ENCODE measurements at places on chromosomes 3 and 15.
A peak's percentile ranks its signal among the peaks of the same experiment; 100 is the strongest.

DNA sequence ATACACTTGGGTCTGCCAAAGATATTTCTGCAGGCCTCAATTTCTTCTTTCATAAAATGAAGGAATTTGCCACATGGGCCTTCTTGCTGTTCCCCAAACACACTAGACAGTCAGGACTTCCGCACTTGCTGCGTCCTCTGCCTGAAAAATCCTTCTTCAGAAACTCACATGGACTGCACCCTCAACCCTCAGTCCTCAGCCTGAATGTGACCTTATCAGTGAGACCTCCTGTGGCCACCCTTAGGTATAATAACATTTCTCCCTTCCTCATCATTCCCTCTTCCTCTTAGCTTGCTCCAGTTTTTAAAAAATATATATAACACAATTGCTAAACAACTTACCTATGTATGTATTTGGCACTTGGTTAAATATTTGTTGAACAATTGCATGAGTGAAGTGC lies 257.5 kb downstream of the MFSD1 start:
- no peak for DNase-seq

DNA sequence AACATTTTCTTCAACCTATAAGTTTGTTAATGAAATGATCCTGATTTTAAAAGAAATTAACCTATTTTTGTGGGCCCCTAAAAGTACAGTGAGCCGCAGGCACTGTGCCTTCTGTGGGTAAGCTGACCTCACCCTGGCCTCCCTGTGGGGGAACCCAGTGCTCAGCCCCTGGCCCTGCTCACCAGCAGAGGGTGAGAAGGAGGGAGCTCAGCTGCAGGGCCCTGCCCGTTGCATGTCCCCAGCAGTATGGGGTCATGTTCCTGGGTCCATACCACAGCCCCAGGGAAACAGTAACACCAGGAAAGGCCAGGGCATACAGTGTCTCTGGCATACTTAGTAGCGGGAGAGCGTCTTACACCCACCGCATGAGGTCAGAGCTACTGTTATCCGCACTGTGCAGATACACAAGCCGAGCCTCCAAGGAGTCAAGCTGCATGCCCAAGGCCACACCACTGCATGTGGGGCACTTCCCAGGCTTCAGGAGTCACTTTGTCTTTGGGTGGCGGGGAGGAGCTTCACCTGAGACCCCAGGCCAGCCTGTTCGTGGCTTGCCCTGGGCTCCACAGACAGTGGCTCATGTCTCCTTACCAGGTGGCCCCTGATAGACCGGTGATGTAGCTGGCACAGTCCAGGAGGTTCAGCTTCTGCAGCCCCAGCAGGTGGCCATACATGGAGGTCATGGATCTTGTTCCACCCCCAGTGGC lies 22.6 kb upstream of the EHD4 start:
- no peak for DNase-seq

- no peak for DNase-seq
Observed at GRCh38 chr15:62791694-62792093, 250.9 kb upstream of the TPM1 start.

DNA sequence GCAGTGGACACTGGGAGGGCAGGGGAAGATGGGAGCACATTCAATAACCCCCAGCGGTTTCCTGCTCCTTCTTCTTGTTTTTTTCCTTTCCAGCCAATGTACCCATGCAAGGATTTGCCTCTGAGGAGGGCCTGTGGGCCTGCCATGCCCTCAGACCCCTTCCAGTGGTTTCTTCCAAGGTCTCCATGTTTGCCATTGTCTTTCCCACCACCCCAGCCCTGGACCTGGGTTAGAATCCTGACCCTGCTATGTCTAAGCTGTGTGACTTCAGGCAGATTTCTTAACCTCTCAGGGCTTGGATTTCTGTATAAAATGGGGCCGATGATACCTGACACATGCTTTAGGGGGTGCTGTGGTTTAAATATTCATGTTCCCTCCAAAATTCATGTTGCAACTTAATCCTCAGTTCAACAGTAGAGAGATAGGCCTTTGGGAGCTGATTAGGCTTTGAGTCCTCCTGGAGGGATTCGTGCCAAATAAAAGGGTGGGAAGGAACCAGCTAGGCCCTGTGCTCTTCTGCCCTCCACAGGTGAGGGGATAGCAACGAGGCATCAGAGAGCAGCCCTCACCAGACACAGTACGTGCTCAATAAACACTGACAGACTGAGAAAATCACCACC lies 46.3 kb upstream of the FLNB start:
- DNase-seq: peak; percentile 79

GRCh38 chr15:64447536-64448315 lies 12.7 kb upstream of the ZNF609 start:
- DNase-seq: peak; percentile 59

DNA sequence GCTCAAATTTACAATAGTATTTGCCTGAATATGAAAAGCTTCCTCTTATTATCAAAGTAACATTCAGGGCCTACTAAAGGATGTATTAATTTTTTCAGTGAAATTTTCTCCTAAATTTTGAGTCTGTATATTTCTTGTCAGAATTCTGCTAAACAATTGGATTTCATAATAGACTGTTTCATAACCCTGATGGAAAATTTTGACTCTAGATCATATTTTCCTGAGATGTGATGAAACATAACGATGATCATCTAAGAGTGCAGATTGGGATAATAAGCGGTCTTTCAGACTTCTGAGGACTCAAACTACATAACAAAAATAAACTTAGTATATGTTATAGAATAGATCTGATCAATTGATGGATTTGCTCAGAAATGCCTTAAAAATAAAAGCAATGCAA lies 574.5 kb upstream of the TBL1XR1 start:
- no peak for DNase-seq

- peak; percentile 33 for DNase-seq
Observed at GRCh38 chr15:67240235-67241131, 14.0 kb downstream of the AAGAB start.

DNA sequence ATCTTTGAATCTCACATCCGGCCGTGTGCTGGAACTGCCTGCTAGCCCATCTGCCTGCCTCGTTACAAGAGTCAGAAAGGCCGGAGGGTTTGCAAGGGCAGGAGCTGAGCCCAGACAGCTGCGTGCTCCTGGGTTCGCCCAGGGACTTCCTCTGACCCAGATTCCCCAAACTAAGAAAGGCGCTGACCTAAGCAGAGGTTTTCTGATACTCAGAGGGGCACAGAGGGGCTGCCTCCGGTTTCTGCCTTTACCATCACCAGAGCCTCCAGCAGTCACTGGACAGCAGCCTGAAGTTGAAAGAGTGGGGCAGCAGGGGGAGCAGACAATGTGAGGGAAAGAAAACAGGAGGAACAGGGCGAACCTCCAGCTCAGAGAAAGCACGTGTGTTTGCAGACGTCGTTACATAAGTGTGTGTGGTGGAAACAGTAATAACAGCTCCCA lies 33.4 kb upstream of the RAD18 start:
- peak; percentile 13 for DNase-seq

- peak; percentile 3 for DNase-seq
Observed at GRCh38 chr3:7205535-7205934, 344.6 kb downstream of the GRM7 start.

DNA sequence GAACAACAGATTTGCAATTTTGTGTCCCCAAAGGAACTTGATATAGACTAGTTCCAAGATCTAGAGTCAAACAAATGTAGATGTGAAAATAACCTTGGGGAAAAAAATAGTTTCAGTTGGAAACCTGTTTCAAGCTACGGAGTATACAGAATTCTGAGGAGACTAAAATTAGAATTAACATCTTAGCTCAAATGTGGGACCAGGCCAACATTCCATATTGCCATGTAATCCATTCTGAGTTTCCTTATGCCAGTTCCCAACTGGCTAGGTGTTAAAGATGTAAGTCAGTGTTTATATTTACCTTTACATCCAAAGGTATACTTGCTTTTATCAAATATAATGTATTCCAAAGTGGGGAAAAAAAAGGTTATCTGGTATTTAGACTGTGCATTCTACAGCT lies 76.3 kb downstream of the UBE3A start:
- no peak for DNase-seq

DNA sequence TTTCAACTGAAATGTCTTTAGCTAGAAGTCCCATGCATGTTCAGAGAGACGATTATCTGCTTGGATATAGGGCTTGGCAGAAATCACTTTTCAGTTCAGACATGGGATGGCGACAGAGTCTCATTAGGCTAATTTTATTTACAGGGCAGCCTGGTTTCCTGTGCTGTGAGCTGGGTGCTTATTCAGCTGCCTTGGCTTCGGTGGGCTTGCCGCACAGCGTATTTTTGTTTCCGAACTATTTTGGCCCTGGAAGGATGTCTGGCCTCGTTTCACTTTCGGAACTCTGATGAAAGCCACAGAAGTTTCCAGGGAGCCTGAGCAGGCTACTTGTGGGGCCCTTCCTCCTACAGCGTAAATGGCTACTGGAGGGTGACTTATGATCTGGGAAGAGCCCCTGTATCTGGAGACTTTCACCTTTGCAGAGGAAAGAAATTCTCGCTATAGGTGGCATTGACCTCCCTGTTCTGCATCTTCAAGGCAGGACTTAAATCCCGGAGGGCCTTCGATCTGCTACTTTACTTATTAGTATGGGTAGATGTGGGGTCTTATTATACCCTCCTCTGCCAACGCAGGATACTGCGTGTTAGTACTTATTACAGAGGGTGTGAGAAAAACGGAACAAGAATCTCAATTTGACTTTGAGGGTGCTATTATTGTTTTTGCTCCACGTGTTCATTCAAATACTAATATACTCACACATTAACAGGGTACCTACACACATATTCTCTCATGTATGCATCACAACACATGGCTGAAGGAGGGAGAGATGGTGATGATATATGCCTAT lies 364.0 kb upstream of the RBMS3 start:
- peak; percentile 59 for DNase-seq

DNA sequence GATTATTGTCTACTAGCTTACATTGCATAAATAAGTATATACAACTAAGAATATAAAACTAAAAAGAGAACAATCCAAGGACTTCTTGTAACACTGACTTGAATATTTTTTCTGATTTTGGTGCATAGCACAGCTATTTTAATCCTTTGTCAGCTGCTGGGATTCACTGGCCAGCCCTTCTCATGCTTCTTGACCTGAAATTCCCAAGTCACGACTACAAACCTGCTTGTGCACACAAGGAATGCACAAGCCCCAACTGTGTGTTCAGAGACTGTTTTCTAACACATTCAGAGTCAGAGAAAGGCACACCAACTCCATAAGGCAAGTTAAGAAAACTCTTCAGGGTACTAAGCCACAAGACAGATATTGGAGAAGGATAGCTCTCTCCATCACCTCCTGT lies 80.9 kb downstream of the TNIK start:
- DNase-seq: no peak

DNA sequence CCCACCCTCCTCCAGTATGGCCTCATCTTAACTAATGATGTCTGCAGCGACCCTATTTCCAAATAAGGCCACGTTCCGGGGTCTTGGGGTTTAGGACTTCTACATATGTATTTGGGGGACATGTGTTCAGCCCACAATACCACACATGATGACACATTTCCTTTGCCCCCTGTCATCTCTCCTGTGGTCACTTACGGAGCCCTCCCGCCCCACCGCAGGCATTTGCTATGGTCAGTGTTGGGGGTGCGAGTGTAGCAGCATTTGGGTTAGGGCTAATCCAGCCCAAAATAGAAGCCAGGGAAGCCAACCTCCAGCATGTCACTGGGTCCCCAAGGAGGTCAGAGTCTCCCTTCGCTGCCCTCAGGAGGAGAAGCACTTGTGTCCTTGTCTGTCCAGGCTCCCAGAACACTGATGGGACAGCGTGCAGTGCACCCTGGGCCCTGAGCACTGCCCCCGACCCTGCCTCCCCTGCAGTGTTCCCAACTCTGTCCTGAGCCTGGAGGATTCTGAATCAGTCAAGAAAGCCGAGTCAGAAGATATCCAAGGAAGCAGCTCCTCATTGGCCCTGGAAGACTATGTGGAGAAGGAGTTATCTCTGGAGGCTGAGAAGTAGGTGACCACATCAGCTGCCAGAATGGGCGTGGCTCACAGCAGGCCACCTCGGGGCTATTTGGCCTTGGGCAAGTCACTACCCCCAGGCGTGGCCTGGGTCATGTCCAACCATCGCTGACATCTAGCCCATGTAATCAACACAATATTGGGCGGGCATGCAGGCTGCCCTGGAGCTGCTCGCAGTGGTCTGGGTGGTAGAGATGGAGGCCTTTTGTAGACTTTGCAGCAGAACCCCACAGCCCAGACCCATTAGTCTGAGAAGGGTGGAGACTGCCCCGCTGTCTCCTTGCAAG lies 46.9 kb upstream of the FGD5 start:
- DNase-seq: no peak

DNA sequence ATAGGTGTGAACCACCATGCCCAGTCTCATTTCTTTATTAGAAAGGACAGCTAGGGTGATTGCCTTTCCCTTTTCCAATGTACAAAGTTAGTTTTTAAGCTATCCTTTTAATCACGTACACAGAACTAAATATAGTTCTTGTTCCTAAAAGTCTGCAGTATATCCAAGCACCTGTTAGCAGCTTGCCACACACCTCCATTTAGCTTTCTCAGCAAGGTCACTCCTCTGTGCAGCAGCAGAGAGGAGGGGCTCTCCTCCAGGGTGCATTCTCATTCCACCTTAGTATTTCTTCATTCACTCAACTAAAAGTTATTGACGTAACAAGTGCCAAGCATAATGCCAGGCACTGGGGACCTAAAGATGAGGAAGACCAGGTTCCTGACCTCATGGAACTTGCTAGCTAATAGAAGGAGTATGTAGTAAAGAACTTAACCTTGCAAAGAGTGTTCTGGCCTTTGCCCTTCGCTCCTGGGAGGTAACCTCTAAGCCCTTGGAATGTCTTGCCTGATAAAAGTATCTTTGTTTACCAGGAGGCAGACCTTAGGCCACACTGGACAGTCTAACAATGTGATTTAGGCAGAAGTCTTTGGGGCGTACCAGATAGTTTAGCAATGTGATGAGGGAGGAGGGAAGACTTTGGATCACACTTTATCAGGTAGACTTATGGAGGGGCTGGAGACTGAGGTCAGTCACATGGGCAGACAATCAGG lies 12.7 kb upstream of the PTPN9 start:
- no peak for DNase-seq

DNA sequence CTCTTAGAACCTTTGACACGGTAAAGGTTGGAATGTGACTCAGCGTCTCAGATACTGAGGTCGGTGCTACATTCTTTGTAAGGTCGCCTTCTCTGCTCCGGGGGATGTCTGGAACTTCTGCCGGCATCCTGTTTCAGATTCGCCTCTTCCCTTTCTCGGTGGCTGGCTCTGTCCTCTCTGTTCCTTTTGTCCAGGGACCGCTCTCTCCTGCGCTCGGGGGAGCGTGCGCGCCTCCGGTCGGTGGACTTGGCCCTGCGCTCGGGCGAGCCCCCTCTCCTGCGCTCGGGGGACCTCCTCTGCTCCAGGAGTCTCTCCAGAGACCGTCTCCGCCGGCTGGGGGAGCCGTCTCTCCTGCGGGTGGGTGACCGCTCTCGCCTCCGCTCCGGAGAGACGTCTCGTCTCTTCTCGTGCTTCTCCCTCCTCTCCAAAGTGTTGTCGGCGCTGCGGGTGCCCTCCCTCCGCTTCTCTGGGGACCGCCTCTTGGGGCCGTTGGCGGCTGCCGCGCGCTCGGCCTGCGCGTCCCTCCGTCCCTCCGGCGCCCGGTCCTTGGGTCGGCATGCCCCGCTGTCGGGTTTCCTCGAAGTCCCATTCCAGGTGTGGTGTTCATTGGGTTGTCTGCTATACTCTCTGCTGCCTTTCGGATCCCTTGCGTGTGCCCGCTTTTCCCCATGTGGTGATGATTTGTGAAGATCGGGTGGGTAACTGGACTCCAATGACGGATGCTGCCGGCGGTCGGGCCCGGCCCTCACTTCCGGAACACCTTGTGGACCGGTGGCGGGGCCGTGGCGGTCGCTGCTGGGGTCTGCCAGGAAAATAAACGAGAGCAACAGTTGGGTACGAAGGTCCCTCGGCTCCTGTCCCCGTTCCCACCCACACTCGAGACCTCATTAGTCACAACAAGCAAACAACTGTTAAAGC lies 668.8 kb upstream of the ADAMTS9 start:
- peak; percentile 4 for DNase-seq

GRCh38 chr3:169085827-169086226 lies 577.7 kb downstream of the MECOM start:
- peak; percentile 10 for DNase-seq
